ENCODE measurements at places on chromosomes 6 and 20. TPM values are rescaled to one million over a fixed set of nuclear protein-coding genes. Genes with fewer than 3 reads are reported as not detected.

The PRKN gene
- total RNA-seq, result 0.13 TPM

DNA sequence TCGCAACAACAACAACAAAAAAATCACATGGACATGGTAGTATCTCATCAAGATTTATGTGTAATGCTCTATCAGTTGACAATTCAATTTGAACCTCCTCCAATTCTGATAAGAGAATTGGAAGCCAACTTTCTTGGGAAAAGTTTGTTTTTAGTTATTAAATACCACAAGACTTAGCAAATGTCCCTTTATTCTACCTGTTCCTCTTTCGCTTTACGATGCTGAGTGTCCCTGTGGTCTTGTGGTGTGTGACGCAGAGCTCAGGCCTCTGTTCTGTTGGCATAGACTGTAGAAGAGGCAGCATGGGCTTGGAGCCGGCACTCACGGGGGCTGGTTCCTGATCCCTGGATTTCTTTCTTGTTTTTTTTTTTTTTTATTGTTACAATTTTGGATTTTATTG, 76.7 kb downstream of the PSMB1 start:
- DNase-seq, result no peak

GRCh38 chr20:37297066-37297736, 7.7 kb downstream of the MANBAL start:
- no peak for DNase-seq

The JPH2 gene
- not detected for total RNA-seq

GRCh38 chr20:47050996-47051395, 156.4 kb downstream of the EYA2 start:
- DNase-seq, result no peak

GRCh38 chr20:8678098-8678776, 390.6 kb upstream of the PLCB4 start:
- DNase-seq, result no peak

GRCh38 chr6:107612762-107613415, 123.0 kb downstream of the SOBP start:
- DNase-seq, result no peak

DNA sequence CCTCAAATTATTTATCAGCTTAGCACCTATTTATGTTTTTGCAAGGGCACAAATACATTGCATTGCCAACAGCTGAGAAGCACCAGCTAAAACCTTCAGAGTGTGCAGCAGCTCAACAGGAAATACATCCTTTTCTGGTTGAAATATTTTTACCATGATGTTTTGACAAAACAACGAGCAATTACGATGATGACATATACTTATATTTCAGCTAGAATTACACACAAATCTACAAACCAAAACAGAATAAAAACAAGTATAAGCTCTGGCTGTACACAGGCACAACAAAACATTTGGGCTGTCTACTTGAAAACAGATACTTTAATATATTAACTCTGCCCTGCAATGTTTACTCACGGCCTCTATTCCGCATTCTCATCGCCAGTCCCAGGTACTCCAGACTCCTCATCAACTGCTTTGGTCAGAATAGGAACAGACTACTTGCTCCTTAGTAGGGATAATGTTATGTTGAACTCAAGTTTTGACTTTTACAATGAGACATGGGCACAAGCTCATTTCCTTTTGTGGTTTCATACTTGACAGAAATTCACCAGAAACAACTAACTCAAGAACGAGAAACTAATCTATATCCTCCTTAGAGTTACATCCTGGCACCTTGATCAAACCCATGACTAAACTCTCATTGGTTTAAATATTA, 377.6 kb downstream of the ESR1 start:
- DNase-seq, result no peak

GRCh38 chr6:38634518-38634917, 5.2 kb downstream of the BTBD9 start:
- no peak for DNase-seq

The LAMA4 gene
- total RNA-seq, result 0.30 TPM

GRCh38 chr6:5120011-5120410, 34.9 kb downstream of the PPP1R3G start:
- no peak for DNase-seq

GRCh38 chr20:50587291-50587961, 77.2 kb downstream of the PTPN1 start:
- no peak for DNase-seq

The PCK1 gene
- total RNA-seq, result 0.68 TPM

GRCh38 chr6:53358440-53359094, 9.8 kb upstream of the ELOVL5 start:
- DNase-seq, result no peak

DNA sequence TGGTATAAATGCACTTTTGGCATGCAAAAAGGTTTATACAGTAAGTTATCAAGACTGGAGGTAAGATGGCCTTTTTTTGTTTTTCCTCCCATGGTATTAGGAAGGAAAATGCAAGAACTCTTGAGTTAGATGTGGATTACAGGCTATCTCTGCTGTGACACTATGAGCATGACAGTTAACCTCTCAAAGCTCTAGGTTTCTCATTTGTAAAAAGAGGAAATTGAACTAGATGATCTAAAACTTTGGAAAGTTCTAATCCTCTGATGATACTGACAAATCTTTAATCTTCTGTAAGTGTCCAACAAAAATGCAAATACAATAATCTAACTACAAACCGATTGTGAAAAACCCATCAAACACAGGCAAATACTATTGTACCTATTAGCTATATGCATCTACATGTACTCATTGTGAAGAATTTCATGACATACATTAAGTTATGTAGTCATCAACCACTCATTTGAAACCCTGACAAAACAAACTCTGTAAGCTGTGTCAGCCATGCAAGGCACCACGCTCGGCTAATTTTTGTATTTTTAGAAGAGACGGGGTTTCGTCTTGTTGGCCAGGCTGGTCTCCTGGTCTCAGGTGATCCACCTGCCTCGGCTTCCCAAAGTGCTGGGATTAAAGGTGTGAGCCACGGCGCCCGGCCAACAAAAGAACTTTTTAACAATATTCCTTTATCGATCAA, 4.2 kb downstream of the CDK19 start:
- no peak for DNase-seq

DNA sequence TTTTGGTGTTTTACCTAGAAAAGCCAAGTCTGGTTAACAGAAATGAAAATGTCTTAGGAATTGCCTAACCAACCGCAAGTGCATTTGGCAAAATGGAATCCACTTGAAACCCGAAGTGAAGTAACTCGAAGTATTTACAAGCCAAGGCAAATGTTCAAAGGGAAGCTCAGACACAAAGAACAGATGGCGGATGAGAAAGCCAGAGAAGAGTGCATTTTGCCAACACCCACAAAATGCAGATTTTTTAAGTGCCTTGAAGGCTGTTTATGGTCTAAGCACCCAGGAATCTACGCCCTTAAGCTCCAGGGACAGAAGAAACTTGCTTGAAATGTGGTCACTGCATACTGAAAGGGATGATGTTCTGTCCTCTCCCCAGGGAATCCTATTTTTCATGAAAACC, 70.0 kb upstream of the TBXT start:
- DNase-seq, result no peak

DNA sequence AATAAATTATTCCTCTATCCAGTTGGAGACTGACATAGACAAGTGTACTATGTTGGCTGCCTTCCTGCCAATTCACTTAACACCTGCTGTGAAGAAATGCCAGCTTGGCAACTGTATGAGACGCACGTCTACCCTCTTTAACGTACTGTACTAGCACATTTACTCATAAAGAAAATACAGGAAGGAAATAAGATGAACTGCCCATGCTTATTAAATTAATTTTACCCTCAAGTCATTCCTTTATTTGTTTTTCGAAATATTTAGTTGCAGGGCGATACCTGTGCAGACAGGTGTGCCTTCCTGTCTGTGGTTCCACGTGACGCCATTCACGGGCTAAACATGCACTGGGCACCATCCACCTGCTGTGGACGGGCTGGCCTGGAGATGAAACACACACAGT, 52.0 kb downstream of the PSMG4 start:
- DNase-seq, result no peak

DNA sequence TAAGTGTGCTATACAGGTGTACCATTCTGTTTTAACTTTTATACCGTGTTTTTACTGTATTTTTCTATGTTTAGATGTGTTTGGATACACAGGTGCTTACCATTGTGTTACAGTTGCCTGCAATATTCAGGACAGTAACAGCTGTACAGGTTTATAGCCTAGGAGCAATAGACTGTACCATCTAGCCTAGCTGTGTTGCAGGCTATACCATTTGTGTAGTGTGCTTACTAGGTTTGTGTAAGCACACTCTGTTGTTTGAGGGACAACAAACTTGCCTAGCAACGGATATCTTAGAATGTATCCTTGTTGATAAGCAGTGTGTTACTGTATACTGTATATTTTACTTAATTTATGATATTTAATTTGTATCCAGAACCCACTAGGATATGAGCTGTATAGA, 35.2 kb downstream of the ADGB start:
- DNase-seq, result no peak

DNA sequence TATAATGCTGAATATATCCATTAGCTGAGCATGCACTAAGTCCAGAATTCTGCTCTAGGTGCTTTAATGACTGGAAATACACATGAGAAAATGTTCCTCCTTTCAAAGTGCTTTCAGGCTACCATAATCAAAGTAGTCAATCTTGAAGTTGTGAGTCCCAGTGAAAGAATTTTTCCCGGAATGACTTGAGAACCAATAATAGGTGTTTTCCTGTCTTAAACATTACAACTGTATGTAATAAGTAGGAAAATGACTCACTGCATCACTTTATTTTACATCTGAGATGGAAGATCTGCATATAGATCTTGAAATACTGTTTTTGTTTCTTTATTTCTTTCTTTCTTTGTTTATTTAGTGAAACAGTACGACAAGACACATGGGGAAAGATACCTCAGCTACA, 437.4 kb upstream of the JAG1 start:
- DNase-seq, result no peak

The ADAM33 gene
- not detected for total RNA-seq

The CCR6 gene
- total RNA-seq, result 5.1 TPM

The CLVS2 gene
- not detected for total RNA-seq

The TFAP2D gene
- not detected for total RNA-seq

The MUCL3 gene
- 0.03 TPM for total RNA-seq

DNA sequence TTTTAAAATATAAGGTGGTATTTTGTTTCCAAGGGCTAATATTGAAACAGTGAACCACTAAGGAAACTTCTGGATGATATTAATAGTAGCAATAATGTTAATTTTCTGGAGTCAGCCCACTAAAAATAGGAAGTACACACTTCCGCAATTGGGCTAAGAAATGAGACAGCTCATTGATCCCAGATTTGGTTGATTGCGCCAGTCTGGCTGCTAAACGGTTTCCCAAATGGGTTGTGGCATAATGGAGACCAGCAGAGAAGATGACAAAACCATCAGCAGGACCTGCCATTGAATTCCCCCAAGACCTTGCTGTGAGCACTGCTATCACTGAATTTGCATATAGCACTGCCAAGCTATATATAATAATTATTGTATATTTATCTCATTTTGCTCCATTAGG, 71.2 kb upstream of the SGK1 start:
- DNase-seq, result no peak

DNA sequence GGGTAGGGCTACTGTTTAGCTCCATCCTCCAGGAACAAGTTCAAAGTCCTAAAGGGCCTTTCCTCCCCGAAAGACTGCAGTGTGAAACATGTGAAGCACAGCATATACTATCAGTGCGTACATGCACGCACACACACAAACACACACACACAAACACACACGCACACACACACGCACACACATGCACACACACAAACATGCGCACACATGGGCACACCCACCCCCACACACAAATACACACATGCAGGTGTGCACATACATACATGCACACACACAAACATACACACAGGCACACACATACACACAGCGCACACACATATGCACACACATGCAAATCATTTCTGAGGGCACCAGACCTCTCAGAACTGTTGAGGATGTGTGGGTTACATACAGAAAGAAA, 382.0 kb upstream of the CDH4 start:
- no peak for DNase-seq

DNA sequence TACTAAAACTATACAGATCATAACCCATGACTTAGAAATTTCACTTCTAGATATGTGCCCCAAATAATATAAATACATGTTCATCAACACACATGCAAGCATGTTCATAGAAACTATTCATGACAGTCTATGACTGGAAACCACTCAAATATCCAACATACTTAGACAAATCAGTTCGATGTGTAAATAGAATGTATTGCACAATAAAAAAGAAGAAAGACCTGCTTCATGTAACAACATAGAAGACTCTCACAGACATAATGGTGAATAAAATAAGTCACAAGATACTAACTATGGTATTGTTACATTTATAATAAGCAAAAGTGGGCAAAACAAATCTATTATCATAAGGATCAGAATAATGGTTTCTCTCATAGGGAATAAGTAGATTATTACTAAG, 163.5 kb upstream of the THBS2 start:
- no peak for DNase-seq

DNA sequence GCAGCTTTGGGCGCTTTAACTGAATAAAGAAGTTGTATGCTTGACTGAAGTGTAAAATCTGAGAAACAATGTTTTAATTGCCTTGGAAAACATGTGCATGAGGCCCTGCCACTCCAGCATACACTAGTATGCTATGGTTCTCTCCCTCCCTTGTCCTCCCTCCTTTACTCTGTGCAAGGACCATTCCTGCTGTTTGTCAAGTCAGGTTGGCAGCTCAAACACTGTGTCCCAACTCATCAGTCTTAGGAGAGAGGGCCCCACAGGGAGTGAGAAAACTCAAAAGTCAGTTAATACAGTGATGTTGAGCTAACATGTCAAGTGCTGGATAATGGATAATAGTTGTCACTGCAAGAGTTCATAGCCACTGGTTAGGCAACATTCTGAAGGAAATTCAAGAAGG, 543.6 kb downstream of the GRIK2 start:
- no peak for DNase-seq

DNA sequence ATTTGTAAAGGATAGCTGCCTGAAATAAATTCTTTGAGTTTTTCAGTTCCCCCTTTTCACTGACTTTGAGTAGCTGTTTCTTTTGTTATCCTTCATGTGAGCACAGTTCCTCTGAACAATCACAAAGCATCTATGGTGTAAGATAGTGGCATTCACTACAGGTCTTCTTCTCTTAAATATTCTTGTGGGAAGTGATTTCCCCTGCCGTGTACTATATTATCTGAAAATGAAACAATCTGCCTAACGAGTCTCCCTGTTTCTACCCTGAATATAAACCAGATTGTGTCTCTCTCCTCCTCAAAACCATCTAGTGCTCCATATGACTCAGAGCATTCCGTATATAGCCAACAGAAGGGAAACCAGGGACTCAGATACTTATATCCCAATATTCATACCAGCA, 380.1 kb upstream of the SOX4 start:
- DNase-seq, result no peak

- no peak for DNase-seq
Observed at GRCh38 chr6:55972091-55972490, 96.7 kb upstream of the BMP5 start.

- DNase-seq, result no peak
Observed at GRCh38 chr20:17647391-17648314, 34.4 kb downstream of the RRBP1 start.

The ARHGAP18 gene
- 2.5 TPM for total RNA-seq

- no peak for DNase-seq
Observed at GRCh38 chr6:169424821-169425240, 171.2 kb upstream of the THBS2 start.

- DNase-seq, result no peak
Observed at GRCh38 chr20:50380697-50381040, 129.5 kb upstream of the PTPN1 start.

The TAGAP gene
- 130 TPM for total RNA-seq

- DNase-seq, result no peak
Observed at GRCh38 chr6:7728855-7729590, 3.1 kb downstream of the BMP6 start.

The SLC26A8 gene
- total RNA-seq, result not detected

GRCh38 chr6:117417851-117418250, 7.9 kb downstream of the ROS1 start:
- no peak for DNase-seq

Measured in activated T-cell treated with anti-CD3 and anti-CD28 coated beads, Interleukin-2, amount 50 U/mL, for 4 hours (primary cell).